ENCODE measurements at places on chromosomes 3 and 15.

- DNase-seq = no peak
Measured at GRCh38 chr15:25944386-25944785, 81.3 kb upstream of the ATP10A start.

- no peak for DNase-seq
Measured at GRCh38 chr3:16844791-16845190, 40.0 kb upstream of the PLCL2 start.

DNA sequence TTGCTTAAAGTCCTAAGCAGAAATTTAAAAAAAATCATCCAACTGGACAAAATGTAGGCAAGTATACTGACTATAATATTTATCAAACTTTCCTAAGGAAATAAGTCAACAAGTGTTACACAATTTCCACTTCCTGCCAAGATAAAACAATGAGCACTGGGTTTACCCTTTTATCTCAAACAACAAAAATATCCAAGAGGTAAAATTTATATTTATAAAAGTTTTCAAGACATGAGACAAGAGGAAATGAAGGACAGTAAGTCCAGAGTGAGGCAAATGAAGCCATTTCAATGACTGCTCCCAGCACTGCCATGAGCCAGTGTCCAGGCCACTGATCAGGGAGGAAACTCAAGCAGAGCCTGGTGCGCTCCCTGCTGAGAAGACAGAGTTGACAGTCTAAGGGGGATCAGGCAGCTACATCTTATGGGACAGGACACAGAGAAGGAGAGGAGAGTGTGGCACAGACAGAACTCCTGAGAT, 439.4 kb downstream of the RAP2B start:
- DNase-seq = no peak

GRCh38 chr3:52851348-52851747, 16.5 kb upstream of the MUSTN1 start:
- no peak for DNase-seq

DNA sequence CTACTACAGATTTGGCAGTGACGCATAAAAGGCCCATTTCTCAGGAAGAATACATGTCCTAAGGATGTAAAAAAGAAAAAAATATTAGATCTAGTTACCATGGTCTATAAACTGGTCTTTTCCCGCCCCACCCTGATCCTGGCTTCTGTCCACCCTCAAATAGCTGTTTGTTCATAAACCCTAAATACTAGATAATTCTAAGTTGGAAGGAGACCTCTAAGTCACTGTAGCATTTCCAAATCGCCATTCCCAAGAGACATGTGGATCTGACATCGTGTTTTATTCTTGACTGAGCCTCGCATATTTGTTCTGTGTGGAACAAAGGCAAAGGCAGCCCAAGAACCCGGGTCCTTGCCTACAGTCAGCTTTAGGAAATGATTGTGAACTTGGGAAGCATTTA, 49.0 kb downstream of the LMCD1 start:
- DNase-seq = no peak

DNA sequence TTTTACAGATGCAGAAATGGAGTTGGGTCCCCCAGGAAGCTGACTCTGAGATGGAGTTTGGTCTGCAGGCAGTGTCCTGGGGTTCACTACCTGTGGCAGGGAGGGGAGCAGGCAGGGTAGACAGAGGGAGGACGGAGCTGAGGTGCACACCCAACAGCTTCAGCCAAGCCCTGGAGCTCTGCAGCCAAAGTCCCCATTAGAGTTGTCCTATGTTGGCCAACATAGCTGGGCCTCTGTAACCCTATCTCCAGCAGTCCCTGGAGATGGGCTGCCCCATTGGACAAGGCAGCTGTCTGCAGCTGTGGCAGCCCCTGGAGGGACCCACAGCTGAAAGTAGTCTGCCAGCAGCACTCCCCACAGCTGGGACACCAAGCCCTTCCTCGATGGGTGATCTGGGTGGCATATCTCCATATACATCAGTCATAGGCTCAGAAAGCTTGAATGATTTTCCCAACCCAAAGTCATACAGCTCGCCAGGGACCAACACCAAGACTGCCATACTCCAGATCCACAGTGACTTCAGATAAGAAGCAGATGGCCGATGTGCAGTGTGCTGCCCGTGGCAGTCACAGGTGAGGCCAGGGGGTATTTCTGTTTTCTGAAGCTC, 31.9 kb downstream of the STARD5 start:
- DNase-seq = no peak

- DNase-seq = no peak
Measured at GRCh38 chr15:48426044-48426443, 94.8 kb downstream of the DUT start.

- DNase-seq = peak; percentile 22
Measured at GRCh38 chr15:38414357-38414756, 39.6 kb upstream of the FAM98B start.

DNA sequence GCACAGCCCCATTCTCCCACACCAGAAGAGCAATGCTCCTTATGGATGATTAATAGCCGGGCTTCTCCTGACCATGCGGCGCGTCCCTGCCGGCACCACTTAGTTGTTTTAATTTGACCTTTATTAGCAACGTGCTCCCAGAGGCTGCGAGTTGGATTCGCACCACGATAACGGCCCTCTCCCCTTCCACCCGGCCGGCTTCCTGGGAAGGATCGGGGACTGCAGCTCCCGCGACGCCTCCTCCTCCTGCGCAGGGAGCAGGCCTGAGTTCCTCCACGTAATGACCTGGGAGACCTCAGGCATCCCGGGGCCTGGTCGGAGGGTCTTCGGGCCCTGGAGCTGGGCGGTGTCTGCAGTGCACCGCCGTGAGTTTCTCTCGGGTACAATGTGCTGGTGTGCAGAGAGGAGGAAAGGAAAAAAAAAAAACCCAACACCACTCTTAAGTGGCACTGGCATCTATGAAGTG, 243.3 kb upstream of the TOPAZ1 start:
- no peak for DNase-seq

- no peak for DNase-seq
Measured at GRCh38 chr3:189572249-189572648, 58.9 kb upstream of the TP63 start.

- no peak for DNase-seq
Measured at GRCh38 chr15:99412626-99413025, 153.2 kb upstream of the MEF2A start.

DNA sequence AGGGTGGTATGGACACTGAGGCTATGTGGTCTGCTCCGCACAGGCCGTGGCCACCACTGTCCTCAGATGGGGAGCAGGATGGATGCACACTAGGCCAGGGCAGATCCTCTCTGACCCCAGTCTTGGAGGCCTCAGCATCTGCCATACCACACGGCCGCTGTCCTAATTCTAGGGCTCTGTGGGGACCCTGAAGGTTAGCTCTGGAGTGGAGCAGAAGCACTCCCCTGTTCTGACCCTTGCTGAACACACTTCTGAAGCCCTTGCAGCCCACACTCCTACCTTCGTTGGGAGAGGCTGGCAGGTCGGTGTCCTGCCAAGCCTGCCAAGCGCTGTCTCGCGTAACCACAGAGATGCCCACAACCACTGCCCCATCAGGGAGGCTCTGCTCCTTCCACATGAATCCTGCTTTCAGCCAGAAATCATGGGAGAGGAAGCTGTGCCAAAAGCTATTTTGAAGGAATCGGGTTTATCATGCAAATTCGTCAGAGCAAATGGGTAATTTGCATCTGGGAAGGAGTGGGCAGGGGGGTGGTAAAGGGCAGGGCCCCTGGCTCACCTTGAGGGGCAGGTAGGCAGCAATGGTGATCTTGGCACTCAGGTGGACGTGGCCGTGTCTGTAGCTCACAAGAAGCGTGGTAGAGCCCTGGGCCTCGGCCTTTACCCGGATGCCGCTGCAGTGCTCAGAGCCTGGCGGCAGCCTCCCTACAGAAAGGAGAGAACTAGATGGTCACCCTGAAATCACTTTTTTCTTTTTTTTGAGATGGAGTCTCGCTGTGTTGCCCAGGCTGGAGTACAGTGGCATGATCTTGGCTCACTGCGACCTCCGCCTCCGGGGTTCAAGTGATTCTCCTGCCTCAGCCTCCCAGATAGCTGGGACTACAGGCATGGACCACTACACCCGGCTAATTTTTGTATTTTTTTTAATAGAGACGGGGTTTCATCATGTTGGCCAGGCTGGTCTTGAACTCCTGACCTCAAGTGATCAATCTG, 54.4 kb downstream of the NUP210 start:
- DNase-seq = no peak

GRCh38 chr3:55489798-55490132, 2.7 kb upstream of the WNT5A start:
- DNase-seq = no peak

GRCh38 chr3:159861369-159861987, 127.2 kb upstream of the IL12A start:
- DNase-seq = no peak

GRCh38 chr3:61460636-61461035, 100.7 kb upstream of the PTPRG start:
- DNase-seq = no peak

- DNase-seq = peak; percentile 72
Measured at GRCh38 chr15:38699633-38700230, 135.1 kb upstream of the RASGRP1 start.

DNA sequence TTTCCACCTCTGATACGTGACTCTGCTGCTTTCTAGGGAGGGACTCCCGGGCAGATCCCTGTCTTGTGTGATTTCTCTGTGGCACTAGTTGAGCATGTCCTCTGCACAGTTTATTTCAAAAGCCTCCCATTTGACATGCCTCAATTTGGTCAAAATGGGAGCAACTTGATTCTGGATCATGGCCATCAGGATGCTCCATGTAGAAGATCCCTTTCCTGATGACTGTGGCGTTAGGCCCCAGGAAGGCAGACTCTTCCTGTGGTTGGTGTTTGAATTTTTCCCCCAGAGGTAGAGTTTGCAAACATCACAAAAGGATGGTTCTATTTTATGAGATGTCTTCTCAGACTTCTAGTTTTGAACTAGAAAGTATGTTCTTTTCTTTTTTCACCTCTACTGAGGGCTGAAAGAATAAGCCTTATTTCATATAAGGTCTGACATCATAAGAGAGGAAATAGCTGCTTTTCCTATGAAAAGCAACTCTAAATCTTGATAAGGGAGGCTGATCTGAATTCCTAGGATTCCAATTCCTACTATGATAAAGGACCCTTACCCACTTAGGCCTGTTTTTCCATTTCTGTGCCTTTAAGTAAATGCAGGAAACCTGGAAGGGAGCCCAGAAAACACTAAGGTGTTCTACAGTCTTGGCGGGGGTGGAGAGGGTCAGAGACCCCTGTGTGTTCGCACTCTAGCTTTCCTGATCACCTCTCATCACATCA, 243.8 kb upstream of the CHRM5 start:
- no peak for DNase-seq

GRCh38 chr15:50605462-50605861, 59.0 kb upstream of the USP50 start:
- DNase-seq = no peak

DNA sequence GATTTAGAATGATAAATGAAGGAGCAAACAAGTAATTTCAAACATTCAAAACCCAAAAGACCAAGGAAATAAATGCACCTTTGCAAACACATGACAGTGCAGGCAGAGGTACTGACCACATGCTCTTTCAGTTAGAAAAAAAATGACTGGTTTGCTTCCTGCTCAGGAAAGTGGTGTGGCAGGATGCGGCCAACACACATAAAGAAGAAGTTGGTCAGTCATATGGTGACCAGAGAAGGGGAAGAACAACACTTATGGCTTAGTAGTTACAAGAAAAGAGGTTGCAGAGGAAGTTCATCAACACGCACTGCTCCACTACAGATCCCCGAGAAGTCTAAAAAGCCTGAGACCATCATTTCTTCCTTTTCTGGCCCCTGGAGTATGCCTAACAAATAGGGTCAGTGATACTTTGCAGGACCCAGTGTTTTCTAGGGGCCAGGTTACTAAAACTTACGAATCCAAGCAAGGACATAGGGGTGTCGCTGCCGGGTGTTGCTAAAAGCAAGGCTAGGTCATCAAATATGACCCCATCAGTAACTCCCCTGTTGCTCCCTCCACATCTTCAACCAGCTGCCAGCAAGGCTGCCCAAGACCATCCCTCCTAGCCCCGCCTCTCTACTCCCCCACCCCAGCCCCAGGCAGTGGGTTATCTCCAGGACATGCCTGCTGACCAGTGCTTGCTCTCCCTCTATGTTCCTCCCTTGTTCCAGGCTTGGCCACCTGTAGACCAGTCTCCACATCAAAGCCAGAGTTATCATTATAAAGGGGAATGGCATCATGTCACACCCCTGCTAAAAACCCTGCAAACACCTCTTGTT, 11.2 kb downstream of the ATP8B4 start:
- peak; percentile 62 for DNase-seq

- DNase-seq = no peak
Measured at GRCh38 chr15:66251065-66251789, 2.3 kb downstream of the MEGF11 start.

- DNase-seq = no peak
Measured at GRCh38 chr15:92666780-92667179, 11.2 kb upstream of the FAM174B start.

DNA sequence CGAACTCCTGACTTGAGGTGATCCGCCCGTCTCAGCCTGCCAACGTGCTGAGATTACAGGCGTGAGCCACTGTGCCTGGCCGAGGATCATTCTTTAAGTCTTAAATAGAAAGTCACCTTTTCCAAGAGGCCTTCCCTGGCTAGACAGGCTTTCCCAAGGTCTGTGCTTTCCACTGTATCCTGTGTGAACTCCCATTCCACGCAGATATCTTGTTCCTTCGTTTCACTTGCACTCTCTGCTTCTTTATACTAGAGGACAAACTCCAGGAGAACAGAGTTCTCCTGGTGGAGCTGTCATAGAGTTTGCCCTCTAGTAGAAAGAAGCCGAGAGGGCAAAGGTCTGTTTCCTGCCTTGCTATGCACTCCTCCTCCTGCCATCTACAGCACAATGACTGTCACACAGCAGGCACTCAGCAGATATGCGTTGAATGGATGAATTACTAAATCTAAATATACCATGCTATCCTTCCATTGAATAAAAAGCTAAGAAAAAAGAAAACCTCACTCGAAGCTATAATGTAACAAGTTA, 211.2 kb downstream of the FOXP1 start:
- DNase-seq = no peak

DNA sequence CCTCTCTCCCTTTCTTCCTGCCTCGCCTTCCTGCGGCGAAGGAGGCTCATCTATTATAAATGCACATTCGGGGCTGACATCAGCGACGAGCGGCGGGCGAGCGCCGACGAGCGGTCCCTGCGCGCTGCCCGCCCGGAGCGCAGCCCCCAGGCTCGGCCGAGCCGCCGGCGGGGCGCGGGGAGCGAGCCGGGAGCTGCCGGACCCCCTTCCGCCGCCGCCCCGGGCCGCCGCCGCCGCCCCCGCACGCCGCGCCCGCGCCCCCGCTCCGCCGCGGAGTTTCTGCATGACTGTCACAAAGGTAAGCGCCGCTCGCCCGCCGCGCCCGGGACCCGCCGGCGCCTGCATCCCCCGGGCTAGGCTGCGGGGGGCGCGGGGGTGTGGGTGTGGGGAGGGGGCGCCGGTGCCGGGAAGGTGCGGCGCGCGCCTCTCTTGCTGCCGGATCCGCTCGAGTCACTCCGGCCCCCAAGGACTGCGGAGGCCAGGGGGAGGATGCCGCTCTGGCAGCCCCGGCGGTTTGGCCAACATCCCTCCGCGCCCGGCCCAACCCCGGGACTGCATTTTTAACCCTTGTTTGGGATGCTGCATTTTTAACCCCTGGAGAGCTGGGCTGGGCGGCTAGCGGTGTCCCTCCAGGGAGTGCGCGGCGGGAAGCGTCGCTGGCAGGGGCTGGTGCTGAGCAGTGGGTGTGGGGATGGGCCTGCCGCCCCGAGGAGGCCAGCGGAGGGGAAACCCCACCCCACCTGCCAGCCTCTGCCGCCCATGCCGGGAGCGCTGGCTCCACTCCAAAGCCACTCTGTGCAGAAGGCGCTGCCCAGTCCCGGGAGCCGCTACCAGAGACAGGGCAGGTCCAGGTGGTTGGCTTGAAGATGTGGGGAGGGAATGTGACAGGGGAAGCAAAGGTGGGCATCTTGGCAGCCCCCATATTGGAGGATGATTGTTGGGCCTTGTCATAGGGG, at the start of gene CORO2B:
Gene CORO2B, plus strand, starts transcription at position 14 of the 956 bp plus-strand sequence. Its CDS starts 270 bp downstream, at position 284.
- DNase-seq = no peak

- DNase-seq = no peak
Measured at GRCh38 chr15:38547255-38547997, 17.2 kb downstream of the RASGRP1 start.
